Stimulated activated CD8-positive, alpha-beta memory T cell treated with anti-CD3 and anti-CD28 coated beads, Interleukin-7, amount 100 ng/mL, for 24 hours (primary cell): ENCODE measurements at places on chromosomes 2 and 18.

DNA sequence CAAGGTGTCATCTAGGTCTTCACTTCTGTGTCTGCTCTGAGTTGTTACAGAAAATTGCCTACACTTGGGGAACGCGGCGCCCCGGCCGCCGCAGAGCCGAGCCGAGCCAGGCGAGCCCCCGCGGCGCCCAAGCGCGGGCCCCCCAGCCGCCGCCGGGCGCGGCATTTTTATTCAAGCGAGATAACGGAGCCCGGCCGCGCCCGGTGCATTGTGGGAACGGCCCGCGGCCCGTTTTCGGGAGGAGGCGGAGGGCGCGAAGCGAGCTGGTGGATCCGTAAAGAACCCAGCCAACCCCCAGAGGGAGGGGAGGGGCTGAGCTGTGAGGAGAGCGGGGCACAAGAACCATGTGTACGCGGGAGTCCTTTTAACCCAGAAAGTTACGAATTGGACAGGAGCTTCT is 191.8 kb downstream of the FTCDNL1 start:
- no peak for DNase-seq

DNA sequence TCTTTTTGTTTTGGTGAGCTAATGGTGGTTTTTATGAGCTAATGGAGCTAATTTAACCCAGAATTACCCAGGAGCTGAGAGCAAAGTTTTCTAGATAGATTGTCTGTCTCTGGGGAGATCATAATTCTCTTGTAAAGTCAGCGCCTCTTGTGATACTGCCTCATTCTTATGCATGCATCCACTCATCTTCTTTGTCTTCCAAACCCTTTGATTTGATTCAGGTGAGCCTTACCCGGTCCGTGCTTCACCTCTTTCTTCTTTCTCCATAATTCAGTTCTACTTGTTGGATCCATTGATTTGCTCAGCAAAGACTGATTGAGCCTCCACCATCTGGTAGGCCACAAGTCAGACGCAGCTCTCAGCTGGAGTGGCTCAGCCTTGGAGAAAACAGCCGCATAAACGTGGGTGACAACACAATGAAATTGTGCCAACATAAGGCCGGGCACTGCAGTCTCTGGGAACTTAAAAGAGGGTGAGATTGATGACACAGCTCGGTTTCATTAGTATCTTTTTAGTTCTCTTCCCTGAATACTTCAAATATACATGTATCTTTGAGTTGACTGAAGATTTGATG is 158.5 kb upstream of the SH3BP4 start:
- DNase-seq: no peak

DNA sequence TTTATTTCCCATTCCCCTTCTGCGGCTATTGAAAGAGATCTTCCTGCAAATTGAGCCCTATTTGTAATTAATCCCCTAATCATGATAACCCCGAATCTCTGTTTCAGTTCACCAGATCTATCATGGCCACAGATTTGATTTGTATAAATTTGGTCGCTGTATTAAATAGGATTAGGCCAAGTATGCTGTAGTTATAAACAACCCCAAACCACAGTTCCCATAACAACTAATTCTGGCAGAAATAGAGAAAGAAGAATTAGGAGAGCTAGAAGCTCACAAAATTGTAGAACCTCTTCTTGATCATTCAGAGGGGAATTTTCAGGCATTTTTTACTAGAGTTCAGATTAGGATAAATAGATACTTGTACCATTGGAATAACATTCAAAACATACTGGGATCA is 433.7 kb upstream of the TNP1 start:
- no peak for DNase-seq

DNA sequence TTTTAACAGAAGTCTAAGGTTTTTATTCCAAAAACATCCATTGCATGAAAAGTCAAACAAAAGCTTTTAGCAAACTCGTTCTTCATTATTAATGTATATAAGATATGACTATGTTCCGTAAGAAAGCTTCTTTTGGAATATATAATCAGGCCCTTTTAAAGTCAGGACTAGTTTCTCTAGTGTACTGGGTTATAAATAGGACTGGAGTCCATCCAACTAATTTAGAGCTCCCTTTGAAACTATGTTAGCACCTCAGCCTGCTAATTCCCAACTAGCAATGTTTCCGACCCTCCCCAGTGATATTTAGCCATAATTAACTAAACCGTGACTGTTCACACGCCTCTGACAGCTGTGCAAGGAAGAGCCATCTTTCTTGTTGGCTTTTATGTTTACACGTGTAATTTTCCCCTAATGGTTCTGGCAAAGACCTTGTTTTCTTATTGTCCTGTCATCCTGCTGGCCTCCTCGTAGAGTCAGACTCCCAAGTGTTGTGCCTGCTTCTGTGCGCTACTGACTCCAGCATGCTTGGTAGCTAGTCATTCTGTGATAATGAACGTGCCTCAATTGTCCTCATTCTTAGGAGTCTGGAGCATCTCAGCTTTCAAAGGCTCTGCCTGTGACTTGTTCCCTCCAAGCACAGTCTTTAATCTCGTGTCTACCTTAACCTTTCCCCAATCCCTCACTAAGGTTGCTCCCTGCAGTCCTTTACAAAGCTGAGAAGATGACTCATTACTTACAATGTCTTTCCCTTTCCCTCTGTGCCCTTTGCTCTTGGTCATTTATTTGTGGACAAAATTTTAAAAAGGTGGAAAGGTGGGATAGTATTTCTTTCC is 172.2 kb upstream of the RASGRP3 start:
- DNase-seq: no peak

DNA sequence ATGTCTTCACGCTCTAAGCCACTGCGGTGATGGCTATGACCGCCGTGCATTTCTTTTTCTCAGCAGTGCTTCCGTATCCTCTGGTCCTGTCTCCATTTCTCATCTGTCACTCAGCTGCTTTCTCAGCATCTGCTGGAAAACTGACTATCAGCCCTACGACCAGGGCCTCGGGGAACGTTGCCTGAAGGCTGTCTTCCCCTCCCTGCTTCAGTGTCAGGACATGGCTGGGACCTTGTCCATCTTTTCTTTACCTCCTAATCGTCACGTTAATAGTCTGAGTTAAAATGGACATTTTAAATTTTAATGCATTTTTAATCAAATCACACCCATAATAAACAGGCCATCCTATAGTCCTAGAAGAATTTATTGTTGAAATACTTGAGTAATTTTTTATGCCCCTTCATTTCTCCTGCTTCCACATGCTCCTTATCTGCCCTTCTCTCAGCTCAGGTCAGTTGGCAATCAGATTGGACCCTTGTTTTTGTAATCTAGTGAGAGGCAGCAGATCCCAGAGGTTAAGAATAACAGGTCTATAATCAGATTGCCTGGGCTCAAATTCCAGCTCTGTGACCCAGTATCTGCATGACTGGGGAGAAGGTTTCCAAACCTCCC is 250.2 kb upstream of the SIX3 start:
- no peak for DNase-seq

DNA sequence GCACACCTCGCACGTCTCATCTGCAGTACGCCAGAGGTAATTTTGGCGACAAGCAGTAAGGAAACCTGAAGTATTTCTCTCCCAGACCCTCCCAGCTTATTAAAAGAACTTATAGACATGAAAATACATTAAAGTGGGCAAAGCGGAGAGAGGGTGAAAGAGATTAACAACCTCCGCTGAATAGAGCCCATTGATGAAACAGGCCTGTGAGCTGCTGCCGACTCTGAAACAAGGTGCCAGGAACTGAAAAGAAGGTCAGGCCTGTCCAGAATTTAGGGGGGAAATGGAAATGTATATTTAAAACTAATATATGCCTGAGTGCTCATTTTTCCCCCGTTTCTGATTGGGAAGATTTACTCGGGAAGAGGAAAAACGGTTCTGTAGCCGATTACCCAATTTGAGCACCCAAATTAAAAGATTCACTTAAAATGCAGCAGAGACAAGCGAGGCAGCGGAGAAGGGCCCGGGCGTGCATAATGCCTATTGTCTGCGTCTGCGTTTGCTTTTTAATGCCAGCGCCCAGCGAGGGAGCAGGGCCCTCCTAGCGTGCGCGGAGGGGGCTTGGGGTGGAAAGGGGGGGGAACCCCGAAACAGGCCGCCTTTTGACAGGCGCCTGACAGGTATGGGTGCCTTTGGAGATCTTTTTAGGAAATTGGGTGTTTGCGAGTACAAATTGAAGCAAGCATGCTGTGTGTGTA is 316.2 kb downstream of the GBX2 start:
- no peak for DNase-seq

- DNase-seq: no peak
Measured at GRCh38 chr18:21650311-21650710, 38.2 kb downstream of the SNRPD1 start.

- DNase-seq: no peak
Measured at GRCh38 chr2:200025717-200026116, 70.3 kb downstream of the MAIP1 start.

- no peak for DNase-seq
Measured at GRCh38 chr2:25397777-25398176, 56.1 kb upstream of the DNMT3A start.

DNA sequence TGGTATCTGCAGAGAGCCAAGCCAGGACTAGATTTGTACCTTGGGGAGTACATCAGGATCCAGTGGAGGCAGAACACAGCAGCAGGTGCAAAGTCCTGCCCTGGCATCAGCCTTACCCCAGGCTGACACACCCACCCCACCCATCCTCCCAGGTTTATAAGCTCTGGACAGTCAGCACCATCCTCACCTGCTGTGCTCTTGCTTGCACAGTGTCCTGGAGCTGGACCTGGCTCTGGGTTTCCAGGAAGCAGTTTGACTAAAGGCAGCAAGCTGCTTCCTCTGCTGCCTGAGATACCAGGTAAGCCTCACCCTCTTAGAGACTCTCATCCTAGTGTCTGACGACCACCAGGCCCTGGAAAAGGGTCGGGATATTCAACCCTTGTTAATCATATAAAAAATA is at the start of gene SULT1C3:
SULT1C3 (plus strand) TSS at position 183 of the 400 bp plus-strand sequence. CDS start 7,227 bp downstream, outside the sequence.
- DNase-seq: no peak
